WERI-Rb-1 (cell line): ENCODE measurements at places on chromosomes 3 and 15.

DNA sequence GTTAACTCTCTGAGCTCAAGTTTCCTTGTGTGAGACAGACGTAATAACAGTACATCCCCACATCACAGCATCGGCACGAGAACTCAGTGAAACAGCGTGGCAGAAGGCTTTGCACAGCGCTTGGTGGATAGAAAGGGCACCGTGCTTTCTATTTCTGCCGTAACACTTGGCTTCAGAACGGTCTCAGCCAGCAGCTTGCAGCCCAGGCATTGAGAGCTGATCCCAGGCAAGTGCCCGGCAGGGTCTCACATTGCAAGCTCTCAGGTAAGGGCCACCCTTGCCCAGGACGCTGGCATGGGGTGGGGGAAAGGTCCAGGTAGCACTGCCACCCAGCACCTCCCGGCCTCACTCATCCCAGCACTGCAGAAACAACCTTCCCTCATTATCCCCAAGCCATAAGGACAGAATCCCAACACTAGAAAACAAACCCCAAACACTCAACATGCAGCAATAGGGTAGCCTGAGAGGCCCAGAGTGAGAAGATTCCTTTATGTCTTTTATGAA, 70.5 kb upstream of the ITGA11 start:
- DNase-seq, result no peak

DNA sequence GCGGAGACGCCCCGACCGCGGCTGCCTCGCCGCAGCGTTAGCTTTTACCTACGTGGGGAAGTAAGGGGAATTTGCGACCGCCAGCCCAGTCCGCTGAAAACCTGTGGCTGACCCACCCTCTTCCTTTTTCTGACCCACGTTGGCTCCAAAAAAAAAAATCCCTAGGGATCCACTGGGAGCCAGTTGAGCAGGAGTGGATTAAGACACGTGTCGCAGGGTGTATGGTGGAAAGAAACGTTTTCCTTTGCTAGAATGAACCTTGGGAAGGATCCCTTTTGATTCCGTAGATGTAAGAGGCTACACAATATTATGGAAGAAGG, 575 bp upstream of the PCYT1A start:
- no peak for DNase-seq

GRCh38 chr3:149378478-149379309, 1.2 kb upstream of the TM4SF1 start:
- DNase-seq, result no peak

GRCh38 chr15:39819533-39819932, 36.9 kb upstream of the FSIP1 start:
- DNase-seq, result no peak

- no peak for DNase-seq
Measured at GRCh38 chr3:52174896-52175295, 20.7 kb upstream of the POC1A start.

DNA sequence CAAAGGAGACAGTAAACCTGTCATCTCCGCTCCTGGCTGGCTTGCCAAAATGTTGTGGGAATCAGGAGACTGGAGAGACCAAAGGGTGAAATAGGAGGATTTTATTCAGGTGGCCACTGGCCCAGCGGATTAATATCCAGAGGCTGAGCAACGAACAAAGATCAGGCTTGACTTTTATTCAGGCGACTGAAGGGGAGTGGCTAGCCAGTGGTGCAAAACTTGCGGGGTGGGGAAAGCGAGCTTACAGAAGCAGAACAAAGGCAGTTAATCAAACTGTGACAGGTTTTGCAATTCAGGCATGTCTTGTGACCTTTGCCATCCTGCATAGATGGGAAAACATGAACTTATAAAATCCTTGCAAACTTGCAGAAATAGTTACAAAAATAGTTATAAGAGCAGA, 19.8 kb upstream of the ACAD9 start:
- no peak for DNase-seq

DNA sequence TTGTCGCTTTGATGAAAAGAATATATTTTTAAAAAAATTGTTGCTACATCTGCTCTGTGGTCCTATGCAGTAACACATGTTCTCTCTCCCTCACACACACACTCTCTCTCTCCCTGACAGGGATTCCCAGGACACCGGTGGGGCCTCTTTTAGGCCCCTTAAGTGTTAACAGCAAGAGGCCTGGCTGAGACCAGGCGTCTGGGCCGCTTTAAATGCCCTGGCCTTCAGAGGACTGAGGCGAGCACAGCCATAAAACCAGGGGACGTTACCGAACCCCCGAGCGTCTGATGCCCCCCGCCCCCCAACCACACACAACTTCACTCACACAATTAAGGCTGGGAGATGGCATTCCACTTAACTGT, 1.7 kb downstream of the BNC1 start:
- no peak for DNase-seq

DNA sequence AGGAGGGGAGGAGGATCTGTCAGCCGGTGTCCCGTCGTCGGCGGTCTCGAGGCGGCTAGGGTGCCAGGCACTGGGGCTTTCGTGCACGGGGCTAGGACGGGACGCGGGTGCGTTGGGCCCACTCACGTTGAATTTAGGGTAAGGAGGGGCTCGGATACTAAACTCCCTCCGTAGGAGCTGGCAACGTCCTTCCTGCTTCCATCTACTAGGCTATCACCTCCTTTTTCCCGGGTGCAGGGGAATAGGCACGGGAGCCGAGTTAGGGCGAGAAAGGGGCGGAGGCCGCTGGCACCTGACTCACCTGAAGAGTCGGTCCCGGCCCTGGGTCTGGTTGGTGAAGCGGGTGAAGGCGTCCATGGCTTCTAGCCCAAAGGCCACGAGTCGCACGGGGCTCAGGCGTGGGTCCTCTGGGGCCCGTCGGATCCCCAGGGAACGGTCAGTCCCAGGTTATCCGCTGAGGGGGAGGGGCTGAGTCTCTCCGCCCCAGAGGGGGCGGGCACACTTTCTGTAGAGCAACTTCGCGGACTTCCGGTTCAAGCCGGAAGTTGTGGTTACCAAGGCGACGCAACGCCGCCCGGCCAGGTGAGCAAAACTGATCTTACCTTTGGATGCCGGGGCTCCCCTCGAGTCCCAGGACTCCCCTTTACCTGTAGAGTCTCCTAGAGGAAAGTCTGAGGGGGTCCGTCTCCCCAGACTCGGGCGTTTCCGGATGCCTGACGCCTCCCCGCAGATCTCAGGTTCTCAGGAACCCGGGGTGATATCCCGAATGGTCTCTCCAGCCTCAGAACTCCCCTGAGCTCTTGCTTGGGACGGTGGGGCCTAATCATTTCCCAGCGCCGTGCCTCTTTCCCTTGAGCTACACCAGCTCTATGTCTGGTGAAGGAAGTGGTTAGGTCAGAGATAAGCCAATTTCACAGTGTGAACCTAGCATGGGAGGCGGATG, at the start of the genes PEX11A and WDR93:
PEX11A (minus strand) TSS at position 479 of the 943 bp plus-strand sequence; CDS start at position 357, 122 bp downstream.
WDR93 (plus strand) TSS at position 536 of the 943 bp plus-strand sequence. CDS start 10,936 bp downstream, outside the sequence.
- peak; percentile 89 for DNase-seq

GRCh38 chr3:113329757-113330156, 111.5 kb downstream of the CFAP44 start:
- no peak for DNase-seq

DNA sequence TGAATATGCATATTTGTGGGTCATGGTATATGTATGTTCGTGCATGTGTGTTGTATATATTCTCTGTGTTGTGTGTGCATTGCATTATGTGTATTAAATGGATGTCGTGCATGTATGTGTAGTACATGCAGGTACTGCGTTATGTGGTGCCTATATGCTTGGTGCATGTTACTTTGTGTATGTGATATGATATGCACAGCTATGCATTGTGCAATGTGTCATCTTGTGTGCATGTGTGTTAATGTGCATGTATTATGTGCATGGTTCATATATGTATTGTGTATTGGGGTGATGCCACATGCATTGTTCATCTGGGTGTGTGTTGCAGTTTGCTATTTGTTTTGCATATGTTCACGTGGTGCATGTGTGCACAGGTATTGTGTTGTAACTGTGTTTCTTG, 2.9 kb downstream of the GALNT15 start:
- no peak for DNase-seq
